ENCODE measurements at places on chromosomes 5 and 9. TPM values are rescaled to one million over a fixed set of nuclear protein-coding genes. Genes with fewer than 3 reads are reported as not detected.
A peak's percentile ranks its signal among the peaks of the same experiment; 100 is the strongest.

GRCh38 chr9:73720601-73721000 is 568.9 kb downstream of the ANXA1 start:
- H3K27me3 ChIP-seq: no peaks in the 10 kb centered on the region
- no peaks in the 10 kb centered on the region for H3K36me3 ChIP-seq
- DNase-seq: no peak
- H3K27ac ChIP-seq: no peak overlapping the region

GRCh38 chr9:77864211-77864889 is 167.3 kb downstream of the GNAQ start:
- no peak overlapping the region for H3K27ac ChIP-seq
- peaks cover 4% of the 10 kb centered on the region for H3K4me1 ChIP-seq
- DNase-seq: no peak
- no peaks in the 10 kb centered on the region for H3K27me3 ChIP-seq
- H3K4me3 ChIP-seq: no peak overlapping the region

- H3K4me3 ChIP-seq: no peak overlapping the region
- H3K27ac ChIP-seq: no peak overlapping the region
- H3K36me3 ChIP-seq: no peaks in the 10 kb centered on the region
These were observed 43.1 kb upstream of the SLC2A8 start for GRCh38 chr9:127353882-127354281.

GRCh38 chr5:115575167-115576070 is 26.9 kb downstream of the TICAM2 start:
- no peaks in the 10 kb centered on the region for H3K4me1 ChIP-seq
- H3K27ac ChIP-seq: no peak overlapping the region
- H3K36me3 ChIP-seq: no peaks in the 10 kb centered on the region

DNA sequence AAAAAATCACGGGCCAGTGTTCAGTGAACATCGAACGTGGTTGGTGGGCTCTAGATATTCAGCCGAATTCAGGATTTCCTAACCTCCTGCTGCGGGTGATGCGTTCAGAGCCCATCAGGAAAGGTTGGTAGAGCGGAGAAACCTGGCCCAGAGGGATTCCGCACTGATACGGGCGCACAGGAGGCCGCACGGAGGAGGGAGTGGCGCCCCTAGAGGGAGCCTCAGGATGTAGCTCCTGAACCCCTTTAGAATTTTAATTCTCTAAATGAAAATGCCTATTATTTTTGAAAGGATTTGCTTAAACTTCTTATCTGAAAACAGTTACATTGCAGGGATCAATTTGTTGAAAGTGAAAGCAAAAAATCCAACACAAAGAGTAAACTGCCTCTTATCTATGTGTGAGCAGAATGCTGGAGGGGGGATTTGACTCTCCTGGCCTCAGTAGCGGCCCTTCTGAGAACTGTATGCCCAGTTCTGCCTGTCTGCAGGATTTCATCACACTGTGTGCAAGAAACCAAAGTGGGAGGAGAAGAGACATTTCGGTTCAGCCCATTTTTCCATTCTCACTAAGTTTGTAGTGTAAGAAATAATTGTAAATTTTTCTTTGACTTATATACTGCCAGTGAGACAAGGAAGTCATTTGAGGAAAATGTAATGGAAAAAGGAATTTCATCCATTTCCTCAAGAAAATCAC is 75.9 kb downstream of the TENT4A start:
- peaks cover 9% of the 10 kb centered on the region for H3K27me3 ChIP-seq
- H3K4me1 ChIP-seq: peaks cover 45% of the 10 kb centered on the region
- H3K36me3 ChIP-seq: no peaks in the 10 kb centered on the region
- no peak for DNase-seq
- H3K27ac ChIP-seq: no peak overlapping the region
- no peak overlapping the region for H3K4me3 ChIP-seq

DNA sequence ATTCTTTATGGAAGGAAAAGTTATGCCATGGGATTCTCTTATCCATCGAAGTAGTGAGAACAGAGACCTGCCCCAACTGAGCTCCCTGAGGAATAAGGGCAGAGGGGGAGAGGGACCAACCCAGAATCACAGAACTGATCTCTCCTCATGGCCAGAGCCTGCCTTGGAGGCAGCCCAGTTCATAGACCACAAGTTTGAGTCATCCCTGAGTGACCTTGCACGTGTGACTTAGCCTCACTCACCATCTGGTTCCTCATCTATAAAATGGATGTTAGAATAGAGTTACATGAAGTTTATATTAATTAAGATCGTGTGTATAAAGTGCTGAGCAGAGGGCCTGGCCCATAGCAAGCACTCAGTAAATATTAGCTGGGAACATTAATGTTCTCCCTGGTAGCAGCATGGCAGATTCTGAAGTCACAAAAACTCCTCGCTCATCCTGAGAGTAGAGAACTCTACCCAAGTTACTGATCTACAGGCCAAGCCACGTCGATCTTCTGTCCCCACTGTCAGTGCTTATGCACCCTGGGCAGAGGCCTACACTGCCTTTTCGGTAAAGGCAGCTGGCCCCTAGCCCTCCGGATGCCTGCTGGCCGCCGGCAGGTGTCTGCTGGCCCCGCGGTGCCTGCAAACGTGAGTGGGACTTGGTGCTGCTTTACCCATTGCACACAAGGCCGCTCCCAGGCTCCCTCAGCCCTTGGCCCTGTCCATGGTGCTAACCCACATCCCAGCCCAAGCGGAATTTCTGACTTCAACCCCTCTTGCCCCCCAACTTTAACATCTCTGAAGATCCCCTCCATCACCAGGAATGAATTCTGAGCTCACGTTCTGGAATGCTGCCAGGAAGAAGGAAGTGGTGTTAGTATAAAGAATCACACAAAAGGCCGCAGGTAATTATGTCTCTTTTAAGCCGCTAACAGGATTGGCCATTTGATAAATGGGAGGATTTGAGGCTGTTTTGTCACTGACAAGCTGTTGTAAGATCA is 61.1 kb upstream of the ARAP3 start:
- H3K4me3 ChIP-seq: no peak overlapping the region
- DNase-seq: peak; percentile 51
- peaks cover 18% of the 10 kb centered on the region for H3K27me3 ChIP-seq
- no peaks in the 10 kb centered on the region for H3K4me1 ChIP-seq

- no peak overlapping the region for H3K4me3 ChIP-seq
- H3K4me1 ChIP-seq: peaks cover 7% of the 10 kb centered on the region
- no peak overlapping the region for H3K27ac ChIP-seq
These were observed 2.0 kb downstream of the RASGEF1C start for GRCh38 chr5:180206993-180207392.

DNA sequence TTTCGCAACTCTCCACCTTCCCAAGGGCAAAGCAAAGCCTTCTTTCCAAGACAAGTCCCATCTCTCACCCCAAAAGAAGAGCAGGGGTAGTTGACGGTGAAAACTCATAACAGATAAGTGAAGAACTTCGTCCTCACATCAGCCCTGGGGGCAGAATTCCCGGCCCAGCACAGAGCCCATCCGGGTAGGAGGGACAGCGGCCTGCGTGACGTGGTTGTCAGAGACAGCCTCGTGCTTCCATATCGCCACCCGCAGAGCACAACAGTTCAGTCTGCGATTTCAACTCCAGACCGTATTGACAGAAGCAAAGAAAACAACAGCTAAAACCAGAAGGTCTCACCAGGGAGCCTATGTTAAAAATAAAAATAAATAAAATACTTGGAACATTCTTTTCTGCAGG is 273.2 kb downstream of the SYK start:
- H3K27ac ChIP-seq: no peak overlapping the region
- DNase-seq: no peak
- peaks cover 14% of the 10 kb centered on the region for H3K36me3 ChIP-seq
- H3K4me3 ChIP-seq: no peak overlapping the region
- H3K27me3 ChIP-seq: no peaks in the 10 kb centered on the region

- peaks cover 10% of the 10 kb centered on the region for H3K27me3 ChIP-seq
- no peaks in the 10 kb centered on the region for H3K4me1 ChIP-seq
- H3K27ac ChIP-seq: no peak overlapping the region
- no peak overlapping the region for H3K4me3 ChIP-seq
These were observed 94.9 kb downstream of the HTR4 start for GRCh38 chr5:148559461-148559860.

FBN2 gene
- not detected for total RNA-seq

CCDC171 gene
- total RNA-seq: 1.9 TPM

EFNA5 gene
- not detected for total RNA-seq

SLU7 gene
- 41.0 TPM for total RNA-seq

Measured in activated CD8-positive, alpha-beta T cell treated with anti-CD3 and anti-CD28 coated beads, Interleukin-2, amount 10 ng/mL, durations not matched to agents 7 days and 5 days (primary cell).